T-helper 1 cell (primary cell): ENCODE measurements at places on chromosomes 5 and 9.

DNA sequence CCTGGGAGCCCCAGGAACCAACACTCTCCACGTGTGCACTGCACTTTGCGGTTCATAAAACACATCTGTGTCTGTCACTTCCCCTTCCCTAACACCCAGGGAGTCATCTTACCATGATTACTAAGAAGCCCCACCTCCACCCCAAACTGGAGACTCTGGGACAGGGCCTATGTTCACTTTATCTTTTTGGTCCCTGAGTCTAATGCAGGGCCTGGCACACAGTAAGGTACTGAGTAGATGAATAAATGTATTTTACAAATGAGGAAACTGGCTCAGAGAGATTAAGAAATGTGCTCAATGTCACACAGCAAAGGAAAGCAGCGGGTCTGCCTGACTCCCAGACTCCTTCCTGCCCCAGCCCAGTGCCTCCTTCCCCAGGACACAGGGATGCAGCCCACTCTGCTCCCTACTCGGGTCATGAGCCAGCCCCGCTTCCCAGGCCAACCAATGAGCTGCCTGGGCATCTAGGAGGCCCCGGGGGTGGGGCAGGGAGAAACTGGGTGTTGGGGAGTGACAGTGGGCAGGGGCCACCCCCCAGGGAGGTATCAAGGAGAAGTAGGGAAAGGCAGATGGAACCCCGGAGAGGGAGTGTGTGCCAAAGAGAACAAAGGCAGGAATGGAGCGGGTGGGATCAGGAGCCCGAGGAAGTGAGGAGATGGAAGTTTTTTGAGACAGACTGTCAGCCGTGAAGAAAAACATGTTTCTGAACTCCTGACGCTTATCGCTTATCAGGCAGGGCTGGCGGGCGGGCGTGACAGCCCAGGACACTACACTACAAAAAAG is 30.5 kb downstream of the SHB start:
- no peak for DNase-seq

- DNase-seq = no peak
Measured at GRCh38 chr5:146796911-146797310, 81.6 kb downstream of the PPP2R2B start.

DNA sequence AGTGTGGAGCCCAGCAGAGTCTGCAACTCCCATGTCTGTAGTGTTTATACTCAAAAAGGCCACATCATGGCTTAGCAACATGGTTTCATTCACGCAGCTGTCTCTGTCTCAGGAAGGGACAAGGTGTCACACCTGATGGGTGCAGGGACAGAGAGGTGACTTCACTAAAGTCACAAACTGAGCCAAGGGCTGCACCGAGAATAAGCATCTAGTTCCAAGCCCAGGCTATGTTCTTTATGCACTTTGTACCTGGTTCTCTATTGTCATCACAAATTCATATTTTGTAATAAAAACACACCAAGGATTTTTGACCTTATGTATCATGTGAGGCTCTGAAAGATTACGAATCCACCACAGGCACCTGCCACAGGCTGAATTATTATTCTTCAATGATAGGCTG is 64.9 kb upstream of the STK32A start:
- no peak for DNase-seq

DNA sequence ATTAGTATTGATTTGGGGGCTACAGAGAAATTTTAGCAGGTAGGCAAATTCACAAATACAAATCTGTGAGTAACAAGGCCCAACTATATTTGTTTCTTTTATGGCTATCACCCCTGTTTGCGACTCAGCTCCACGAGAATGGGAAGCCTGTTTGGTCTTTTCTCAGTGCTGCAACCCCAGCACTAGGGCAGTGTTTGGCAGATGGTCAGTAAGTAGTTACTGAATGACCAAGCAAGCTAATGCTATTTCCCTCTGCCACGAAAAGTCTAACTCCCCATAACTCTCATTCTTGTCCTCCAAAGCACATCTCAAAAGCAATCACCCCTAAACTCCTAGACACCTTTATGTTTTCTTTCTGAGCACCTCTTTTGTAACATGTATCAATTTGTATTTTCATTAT is 245.6 kb downstream of the DNAH5 start:
- DNase-seq = no peak

DNA sequence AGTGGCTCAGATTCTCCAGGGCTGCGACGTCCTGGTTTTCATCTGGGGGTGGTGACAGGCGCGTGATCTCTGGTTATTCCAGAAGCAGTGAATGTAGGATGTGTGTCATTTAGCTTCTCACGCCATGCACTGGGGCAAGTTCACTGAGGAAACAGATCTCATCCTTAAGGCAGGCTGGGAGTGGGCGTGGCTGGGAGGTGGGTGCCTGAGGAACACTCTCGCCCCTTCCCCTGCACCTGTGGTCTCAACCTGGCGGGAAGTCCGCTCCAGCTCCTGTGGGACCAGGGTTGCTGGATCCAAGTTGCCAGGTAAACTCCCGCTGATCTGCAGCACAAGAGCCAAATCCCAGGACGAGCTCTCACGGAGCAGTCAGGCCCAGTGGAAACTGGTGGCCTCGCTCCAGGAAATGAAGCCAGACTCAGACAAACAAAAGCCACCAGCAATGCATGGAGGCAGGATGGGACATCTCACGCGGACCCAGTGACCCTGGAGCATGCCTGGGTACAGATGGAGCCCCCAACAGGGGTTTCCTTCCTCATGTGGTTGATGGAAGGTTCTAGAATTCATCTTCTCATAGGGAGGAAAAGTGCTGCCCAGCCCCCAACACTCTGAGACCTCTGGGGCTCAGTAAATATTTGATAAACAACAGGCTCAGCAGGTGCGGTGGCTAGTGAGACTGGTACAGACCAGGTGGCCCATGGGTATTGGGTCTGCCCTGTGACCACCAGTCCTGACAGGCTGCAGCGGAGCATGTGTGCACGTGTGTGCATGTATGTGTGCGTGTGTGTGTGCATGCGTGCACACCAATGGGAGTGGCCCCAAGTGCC is 16.3 kb upstream of the SLC12A7 start:
- no peak for DNase-seq

- no peak for DNase-seq
Measured at GRCh38 chr9:87324613-87325194, 173.0 kb upstream of the DAPK1 start.

DNA sequence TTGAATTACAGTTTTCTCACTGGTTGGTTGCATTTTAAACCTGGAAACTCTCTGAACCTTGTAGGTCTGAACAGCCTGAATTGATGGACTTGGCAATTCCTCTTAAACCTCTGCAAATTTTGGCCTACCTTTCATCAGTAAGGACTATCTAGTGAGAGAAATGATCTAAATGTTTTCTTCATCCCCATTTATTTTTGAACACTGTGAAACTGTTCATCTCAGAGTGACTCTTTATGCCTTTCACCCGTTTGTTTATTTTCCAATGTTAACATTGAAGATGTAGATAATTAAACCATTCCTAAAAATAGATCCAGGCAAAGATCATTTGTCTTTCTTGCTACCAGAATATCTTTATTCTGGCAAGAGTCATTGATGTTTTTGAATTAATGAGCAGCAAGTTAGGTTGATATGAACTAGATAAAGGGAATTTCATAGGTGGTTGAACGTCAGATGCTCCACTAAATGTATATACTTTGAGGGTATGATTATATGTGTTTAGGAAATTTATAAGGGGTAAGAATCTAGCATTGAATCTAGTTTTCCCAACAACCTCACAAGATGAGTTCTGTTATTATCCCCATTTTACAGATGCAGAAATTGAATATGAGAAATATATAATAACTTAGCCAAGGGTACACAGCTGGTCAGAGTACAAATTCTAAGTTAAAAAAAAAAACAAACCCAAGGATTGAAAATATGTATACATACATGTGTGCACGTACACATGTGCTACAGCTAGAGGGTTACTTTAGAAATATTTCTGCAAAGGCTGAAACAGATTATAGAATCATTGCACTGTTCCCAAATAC is 3.4 kb downstream of the CPEB4 start:
- DNase-seq = no peak

- no peak for DNase-seq
Measured at GRCh38 chr5:151216781-151217180, 7.1 kb downstream of the CCDC69 start.

- DNase-seq = no peak
Measured at GRCh38 chr5:162301356-162301755, 233.8 kb downstream of the GABRG2 start.

DNA sequence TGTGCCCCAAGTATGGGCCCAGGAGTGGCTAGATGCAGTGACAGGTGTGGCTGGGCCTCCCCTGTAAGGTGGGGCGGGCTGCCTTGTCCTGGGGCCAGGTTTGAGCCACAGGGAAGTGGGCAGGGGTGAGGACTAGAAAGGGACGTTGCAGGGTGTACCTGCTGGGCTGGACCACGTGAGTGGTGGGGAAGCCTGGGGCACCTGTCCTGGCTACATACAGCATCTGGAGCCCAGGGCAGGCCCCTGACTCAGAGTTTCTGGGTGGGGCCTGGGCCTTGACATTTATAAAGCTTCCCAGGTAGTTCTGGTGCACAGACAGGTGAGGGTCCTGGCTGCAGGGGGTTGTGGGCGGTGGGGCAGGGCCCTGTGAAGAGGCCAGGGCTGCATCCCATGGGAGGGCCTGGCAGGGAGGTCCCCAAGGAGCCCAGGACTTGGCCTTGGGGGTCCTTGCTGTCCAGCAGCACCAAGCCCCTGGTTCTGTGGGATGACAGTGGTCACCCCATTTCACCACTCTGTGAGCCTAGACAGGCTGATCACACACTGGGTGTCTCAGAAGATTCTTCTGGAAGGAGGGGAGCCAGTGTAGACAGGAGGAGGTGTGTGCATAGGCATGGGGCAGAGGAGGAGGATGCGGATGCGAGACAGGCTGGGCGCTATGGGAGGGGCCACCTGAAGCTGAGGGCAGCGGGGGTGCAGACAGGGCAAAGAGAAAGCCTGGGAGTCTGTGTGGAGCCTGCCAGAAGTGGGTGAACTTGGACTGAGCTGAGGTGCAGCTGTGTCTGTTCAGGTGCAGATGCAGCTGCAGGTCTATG is 94.0 kb downstream of the PHF2 start:
- DNase-seq = no peak

DNA sequence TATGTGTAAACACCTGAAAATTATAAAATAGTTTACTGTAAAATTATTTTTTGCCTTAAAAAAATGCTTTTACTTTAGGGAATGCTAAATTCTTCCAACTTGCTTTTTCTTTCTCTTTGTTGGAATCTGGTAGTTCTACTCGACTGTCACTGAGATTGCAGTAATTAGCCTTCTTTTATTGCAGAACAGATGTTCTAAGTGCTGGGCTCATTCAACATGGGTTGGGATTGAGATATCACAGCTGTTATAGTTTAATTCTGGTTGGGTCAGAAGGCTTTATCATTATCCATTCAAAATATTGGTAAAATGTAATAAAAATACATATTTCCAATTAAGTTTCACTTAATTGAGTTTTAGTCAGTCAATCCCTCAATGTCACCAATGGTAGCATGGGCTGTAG is 686.7 kb downstream of the CDH18 start:
- DNase-seq = no peak

DNA sequence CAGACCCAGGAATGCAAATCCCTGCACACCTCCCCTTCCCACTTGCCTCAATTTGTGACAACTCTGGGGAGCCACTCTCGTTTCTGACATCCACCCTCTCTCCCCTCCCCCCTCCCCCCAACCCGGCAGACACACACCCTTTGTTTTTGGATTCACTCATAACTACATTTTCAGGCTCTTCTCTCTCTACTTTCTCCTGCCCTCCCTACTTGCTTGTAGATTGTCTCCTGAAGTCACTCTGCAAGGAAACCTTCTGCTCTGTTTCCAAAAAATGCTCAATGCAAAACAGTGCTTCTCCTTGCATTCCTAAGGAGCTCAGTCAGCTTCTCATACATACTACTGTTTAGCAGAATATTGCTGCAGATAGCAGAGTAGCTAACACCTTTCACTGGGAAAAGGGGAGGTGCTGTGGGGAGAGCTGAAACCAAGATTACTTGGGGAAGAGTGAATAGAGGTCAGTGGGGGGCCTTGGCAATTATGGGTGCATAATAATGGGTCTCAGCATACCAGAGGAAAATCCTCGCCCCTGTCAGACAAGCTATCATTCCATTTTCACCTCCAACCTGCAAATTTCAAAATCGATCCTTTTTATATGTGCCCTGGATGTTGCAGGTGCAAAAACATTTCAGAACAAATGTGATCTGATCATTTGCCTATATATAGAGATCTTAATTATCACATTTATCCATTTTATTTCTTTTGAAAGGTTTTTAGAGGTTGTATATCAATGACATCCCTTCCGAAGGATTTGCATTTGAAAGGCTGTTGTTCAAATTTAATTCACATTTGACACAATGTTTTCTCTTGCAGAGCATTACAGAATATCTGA is 1860.7 kb upstream of the WWC1 start:
- DNase-seq = no peak

GRCh38 chr9:127761491-127761956 is 16.9 kb downstream of the SH2D3C start:
- DNase-seq = no peak

- DNase-seq = no peak
Measured at GRCh38 chr9:104986096-104986495, 58.1 kb upstream of the ABCA1 start.

DNA sequence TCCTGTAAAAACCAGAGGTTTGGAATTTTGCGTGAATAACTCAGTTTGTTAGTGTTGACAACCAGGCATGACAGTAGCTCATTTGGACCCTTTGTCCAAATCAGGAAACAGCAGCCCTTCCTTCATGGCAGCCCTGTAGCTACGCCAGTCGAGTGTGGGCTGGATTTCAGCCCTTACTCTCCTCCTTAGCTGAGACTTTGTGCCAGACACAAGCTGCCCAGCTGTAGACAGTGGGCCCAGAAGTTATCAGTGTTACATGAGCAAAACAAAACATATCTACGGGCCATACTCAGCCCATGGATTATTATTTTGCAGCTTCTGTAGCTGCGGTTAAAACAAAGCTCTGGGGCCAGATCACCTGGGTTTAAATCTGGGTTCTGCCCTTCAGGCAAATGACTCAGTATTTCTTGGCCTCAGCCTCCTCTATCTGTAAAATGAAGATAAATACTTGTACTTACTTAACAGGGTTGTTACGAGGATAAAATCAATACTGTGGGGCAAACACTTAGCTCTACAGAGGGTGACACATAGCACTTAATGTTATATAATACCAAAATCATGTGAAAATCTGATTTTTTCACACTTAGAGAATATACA is 76.9 kb downstream of the GHR start:
- DNase-seq = no peak

GRCh38 chr9:88053856-88054501 is 79.6 kb upstream of the CDK20 start:
- no peak for DNase-seq

DNA sequence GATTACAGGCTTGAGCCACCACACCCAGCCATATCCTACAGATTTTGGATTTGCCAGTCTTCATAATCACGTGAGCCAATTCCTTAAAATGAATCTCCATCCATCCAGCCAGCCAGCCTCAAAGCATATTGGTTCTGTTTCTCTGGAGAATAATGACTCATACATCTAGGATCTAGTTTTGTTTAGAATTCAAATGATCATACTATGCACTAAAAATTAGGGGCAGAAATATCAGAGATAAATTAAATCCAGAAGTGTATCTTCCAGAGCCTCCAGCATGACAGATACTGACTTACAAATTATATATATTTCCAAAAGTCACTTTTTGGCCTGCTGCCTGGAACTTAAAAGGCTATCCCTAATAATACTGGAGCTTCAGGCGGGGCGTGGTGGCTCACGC is 119.1 kb upstream of the NR5A1 start:
- DNase-seq = no peak
